ENCODE measurements at places on chromosomes 4 and X.

GRCh38 chr4:137994853-137995252 is 247.3 kb downstream of the SLC7A11 start:
- no peak for DNase-seq

GRCh38 chrX:52504551-52504950 is 8.9 kb downstream of the XAGE1A start:
- no peak for DNase-seq

DNA sequence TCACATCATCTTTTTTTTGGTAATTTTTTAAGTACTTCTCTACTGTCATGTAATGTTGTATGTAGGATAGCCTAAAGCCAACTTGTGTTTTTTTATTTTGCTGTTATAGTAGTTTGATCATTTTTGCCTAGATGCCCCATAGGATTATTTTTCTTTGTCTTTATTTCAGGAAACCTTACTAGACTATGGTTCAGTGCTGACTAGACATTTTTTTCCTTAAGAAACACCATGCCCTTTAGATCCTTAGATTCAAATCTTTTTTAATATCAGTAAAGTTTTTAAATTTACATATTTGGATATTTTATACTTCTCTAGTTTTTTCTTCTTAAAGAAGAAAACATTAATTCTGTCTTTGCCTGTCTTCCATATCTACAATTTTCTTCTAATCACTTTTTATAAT is 221.3 kb downstream of the IDS start:
- no peak for DNase-seq

GRCh38 chrX:123764967-123765871 is 32.4 kb upstream of the THOC2 start:
- peak; percentile 40 for DNase-seq

DNA sequence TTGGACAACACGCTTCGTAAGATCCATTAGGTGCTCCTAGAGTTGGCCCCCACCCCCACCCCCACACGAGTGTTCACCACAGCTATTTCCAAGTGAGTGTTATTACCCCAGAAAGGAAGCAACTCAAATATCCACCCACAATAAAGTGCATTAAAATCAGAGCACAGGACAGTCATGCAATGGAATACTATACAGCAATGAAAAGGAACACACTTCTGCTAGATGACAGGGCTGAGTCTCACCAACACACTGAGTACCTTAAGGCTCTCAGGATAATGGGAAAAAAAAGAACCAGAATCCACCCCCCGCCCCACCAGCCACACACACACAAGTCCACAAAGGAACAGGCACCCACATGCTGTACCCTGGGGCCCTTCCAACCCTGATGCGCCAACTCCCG is 21.0 kb downstream of the LRPAP1 start:
- no peak for DNase-seq

GRCh38 chrX:86829786-86830185 is 681.5 kb downstream of the DACH2 start:
- DNase-seq: no peak

Measured in stimulated activated CD4-positive, alpha-beta T cell treated with anti-CD3 and anti-CD28 coated beads, Interleukin-4, amount 100 ng/mL, for 4 hours (primary cell).